ENCODE measurements at places on chromosomes 13 and 19.

- DNase-seq = no peak
These were observed 959.1 kb upstream of the SLC10A2 start for GRCh38 chr13:104025303-104025702.

- peak; percentile 84 for DNase-seq
These were observed 265.2 kb upstream of the SGCG start for GRCh38 chr13:22915442-22916082.

GRCh38 chr13:34347784-34348573 is 530.0 kb downstream of the RFC3 start:
- DNase-seq = no peak

DNA sequence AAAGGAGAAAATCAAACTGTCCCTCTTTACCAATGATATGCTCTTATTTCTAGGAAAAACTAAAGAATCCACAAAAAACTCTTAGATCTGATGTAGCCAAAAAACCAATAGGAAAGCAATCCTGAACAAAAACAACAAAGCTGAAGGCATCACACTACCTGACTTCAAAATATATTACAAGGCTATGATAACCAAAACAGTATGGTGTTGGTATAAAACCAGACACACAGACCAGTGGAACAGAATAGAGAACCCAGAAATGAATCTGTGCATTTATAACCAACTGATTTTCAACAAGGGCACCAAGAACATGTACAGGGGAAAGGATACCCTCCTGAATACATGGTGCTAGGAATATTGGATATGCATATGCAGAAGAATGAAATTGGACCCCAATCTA is 9.7 kb upstream of the ZNF546 start:
- no peak for DNase-seq

- DNase-seq = no peak
These were observed 166.4 kb downstream of the KATNAL1 start for GRCh38 chr13:30140973-30141372.

- no peak for DNase-seq
These were observed 163.2 kb downstream of the TEX29 start for GRCh38 chr13:111483621-111483987.

GRCh38 chr13:110824702-110825300 is 90.1 kb downstream of the ANKRD10 start:
- DNase-seq = no peak

DNA sequence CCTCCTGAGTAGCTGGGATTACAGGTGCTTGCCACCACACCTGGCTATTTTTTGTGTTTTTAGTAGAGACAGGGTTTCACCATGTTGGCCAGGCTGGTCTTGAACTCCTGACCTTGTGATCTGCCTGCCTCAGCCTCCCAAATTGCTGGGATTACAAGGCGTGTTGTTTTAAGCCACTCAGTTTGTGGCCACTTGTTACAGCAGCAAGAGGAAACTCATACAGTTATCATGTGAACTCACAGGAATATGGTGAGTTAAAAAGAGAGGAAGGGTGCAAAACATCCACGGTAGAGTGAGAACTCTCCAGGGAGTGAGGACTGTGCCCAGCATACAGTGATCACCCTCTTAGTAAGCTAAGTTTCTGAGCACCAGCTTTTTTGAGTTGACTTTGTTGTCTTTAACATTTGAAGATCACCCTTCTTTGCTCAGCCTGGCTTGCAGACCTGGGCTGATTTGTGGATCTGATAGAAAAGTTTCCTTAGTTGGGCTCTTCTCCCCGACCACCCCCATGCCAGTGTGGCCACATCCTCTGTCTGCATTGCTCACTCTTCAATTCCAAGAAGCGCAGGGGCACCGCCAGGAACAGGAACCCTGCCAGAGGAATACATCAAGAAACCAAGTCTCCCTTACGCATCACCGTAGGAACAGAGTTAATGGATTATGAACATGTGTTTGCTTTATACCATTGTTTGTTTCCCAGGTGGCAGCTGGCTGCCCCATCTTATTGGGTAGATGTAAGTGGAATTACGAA is 16.0 kb downstream of the ALOX5AP start:
- DNase-seq = no peak
